ENCODE measurements at places on chromosomes 4 and X.
A peak's percentile ranks its signal among the peaks of the same experiment; 100 is the strongest.

GRCh38 chrX:27918799-27919198, 62.5 kb downstream of the DCAF8L1 start:
- DNase-seq: no peak

GRCh38 chr4:120266602-120267001, 200.0 kb upstream of the MAD2L1 start:
- DNase-seq: no peak

DNA sequence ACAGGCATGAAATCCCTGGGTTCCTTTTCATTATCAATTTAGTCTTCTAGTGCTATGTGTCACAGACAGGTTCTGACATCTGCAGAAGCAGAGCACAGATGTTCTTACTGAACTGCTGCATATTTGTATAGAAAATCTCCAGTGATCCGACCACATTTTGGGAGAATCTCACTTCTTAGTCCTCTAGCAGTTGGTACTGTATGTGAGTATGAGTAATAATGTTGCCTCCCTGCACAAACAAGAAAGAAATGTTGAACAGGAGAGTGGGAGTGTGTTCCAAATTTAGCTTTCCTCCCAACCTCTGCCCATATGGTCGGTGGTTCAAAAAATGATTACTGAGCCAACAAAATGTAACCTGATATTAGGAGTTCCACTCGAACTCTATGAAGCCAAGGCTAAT, 165.3 kb upstream of the GPC4 start:
- DNase-seq: peak; percentile 61

GRCh38 chr4:62899646-62900364, 1509.4 kb downstream of the TECRL start:
- DNase-seq: no peak

- DNase-seq: peak; percentile 70
These were observed 138.0 kb upstream of the USP9X start for GRCh38 chrX:40947276-40947675.

DNA sequence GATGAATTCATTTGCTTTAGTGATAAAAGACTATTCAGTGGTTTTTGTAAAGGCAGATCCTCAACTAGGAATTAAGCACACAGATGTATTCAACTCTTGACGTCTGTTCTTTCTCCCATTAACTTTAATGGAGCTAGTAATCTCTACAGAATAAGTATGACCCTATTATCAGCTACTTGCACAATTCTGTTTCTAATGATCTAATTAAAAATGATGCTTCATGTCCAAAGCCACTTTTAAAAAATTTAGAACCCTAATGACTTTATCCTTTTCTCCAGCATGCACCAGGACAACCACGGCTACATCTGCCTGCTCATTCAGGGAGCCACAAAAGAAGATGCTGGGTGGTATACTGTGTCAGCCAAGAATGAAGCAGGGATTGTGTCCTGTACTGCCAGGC, 85.4 kb downstream of the CBR4 start:
- DNase-seq: no peak

- DNase-seq: no peak
These were observed 170.9 kb downstream of the APBB2 start for GRCh38 chr4:41043465-41043864.

DNA sequence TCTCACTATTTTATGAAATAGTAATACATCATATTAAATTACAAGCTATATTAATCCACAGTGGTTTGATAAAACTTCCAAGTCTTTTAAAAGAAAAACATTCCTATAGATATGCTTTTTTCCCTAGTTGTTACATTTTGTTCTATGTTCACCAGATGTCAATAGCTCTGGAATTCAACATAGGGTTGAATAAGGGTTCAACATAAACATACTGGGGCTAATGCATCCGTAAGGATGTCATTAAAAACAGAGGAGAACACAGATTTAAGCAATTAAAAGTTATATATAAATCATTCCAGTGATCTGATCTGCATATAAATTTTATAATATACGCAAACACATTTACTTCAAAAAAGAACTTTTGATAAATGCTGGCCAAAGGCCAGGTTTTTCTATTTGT, 32.5 kb downstream of the SULT1B1 start:
- no peak for DNase-seq

Data from AG10803 (cell line).